ENCODE measurements at places on chromosomes 4 and X.

- DNase-seq: no peak
Measured at GRCh38 chrX:104469771-104470170, 96.2 kb upstream of the IL1RAPL2 start.

DNA sequence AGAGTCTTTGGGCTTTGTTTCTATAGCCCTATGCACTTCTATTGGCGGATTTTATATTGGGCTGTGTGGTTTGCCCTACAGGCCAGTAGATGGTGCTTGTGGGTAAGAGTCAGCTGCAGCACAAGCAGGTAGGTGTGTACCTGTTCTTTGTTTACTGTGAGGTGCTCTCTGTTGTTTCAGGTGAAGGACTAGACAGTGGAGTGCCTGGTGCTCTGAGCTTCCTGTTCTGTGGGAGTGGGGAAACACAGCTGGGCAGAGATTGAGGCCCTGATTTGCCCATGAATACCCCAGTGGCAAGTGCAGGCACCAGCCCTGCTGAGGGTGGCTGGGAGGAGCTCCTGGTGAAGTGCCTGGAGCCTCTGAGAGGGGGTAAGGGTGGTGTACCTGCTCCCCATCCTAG is 26.3 kb upstream of the UCP1 start:
- DNase-seq: peak; percentile 30

DNA sequence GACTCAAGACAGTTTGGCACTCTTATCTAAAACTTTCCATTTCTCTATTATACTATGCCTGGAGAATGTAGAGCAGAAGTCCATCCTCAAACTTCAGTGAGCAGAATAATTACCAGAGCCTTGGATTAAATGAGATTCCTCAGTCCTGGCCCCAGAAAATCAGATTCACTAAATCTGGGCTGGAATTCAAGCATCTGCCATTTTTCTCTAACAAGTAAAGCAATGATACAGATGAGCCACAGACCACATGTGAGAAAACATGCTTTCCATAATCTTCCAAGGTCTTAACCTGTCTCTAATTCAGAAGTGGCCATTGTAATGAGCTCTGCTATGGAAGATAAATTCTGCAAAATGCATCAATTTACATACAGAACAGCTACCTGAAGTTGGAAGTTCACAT is 25.4 kb downstream of the SOWAHB start:
- no peak for DNase-seq

GRCh38 chr4:117156806-117157205 is 71.4 kb upstream of the TRAM1L1 start:
- DNase-seq: no peak

GRCh38 chr4:163672751-163673150 is 178.3 kb downstream of the TMA16 start:
- DNase-seq: no peak

DNA sequence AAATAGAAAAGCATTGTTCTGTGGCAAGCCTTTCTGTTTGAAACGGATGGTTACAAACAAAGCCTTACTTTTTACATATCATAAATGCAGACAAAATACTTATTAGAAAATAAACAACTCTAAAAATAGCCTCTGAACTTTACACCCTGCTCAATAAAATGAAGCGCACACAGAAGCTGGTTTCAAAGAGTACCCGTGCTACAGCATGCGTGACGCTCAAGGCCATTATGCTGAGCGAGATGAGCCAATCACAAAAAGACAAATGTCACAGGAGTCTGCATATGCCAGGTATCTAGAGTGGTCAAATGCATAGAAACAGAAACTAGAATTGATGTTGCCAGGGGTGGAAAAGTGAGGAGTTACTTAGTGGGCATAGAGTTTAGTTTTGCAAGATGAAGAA is 326.5 kb upstream of the GATB start:
- no peak for DNase-seq

DNA sequence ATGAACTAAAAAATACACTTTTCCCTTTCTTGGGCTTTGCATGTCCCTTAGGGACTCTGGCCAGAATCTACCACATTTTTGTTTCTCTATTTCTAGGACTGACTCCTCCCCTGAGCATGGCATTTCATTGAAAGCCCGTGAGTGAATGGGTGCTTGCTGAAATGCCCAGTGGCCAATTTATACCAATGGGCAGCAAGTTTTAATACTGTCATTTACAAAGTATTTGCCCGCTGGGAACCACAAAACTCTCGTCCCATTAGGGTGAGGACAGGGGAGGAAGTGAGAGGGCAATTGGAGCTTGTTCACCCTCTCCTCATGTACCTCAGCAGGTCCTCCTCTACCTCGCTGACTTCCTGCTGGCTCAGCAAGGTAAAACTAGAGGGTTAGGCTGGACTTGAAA is 1.1 kb downstream of the SRPX2 start:
- no peak for DNase-seq

GRCh38 chrX:129600981-129601424 is 53.8 kb downstream of the APLN start:
- peak; percentile 6 for DNase-seq

DNA sequence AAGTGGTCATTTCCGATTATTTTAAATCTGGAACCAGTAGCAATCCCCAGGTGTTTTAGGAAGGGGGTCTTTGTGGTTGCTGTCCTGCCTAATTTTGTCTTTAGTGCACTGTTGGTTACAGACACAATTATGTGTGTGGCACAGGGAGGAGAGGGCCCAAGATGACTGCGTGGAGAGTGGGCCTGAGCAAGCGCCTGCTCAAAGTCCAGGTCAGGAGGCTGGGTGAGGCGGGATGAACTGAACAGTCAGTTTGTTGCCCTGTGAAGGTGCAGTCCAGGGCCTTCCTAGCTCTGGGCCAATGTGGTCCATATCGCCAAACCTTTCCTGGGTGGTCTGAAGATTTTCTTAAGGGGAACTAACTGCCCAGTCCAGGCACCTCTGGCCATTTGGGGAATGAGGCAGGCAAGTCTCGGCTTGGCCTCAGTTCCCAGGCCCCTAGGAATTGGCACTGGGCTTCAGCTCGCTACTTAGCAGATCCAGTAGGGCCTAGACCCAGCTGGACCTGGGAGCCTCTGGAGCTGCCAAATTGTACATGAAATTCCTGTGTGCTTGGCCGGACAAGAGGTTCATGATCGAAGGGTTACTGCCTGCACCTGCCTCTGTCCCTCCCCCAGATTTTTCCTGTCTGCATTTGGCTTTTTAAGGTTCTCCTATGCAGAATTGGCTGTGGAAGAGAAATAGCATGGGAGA is 47.6 kb downstream of the ANAPC4 start:
- DNase-seq: no peak

- no peak for DNase-seq
Measured at GRCh38 chrX:17805120-17805519, 56.0 kb downstream of the RAI2 start.

GRCh38 chrX:69995362-69996112 is 54.2 kb downstream of the AWAT2 start:
- DNase-seq: no peak

DNA sequence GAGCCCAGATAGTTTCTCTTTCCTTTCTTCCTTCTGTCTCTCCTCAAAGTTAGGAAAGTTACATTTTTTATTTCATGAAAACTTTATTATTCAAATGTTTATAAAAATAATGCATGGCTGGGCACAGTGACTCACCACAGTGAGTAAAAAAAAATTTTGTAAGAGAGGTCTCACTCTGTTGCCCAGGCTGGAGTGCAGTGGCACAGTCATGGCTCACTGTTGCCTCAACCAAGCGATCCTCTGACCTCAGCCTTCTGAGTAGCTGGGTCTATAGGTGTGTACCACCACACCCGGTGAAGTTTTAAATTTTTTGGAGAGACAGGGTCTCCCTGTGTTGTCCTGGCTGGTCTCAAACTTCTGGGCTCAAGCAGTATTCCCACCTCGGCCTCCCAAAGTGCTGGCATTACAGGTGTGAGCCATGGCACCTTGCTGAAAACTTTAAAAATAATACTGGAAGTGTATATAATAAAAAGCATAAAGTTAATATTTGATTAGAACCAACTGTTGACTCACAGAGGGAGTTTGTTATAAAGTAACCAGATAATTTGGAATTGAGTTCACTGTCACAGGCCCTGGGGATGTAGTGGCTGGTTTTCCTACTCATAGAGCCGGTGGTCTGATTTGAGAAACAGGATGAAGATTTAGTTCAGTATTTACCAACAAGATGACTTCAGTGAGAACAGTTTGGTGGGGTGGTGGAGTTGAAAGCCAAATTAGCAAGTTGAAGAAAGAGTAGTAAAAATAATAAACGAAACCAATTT is 18.0 kb downstream of the CMC4 start:
- DNase-seq: peak; percentile 69

DNA sequence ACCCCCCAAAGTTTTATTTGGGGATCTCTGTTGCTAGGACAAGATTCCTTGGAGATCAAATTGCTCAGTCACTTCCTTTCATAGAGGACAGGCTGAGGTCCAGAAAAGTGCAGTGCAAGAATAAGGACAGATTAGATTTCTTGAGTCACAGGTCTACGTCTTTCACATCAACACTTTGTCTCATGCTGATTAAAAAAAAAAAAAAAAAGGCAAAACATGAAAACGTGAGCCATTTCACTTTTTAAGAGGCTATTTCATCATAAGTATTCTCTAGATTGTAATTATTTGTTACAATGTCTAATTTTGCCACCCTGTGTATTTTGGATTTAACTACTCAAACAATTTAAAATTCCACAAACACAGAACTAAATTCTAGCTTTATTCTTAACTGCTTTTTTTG is 647.0 kb downstream of the TRAM1L1 start:
- no peak for DNase-seq

- DNase-seq: no peak
Measured at GRCh38 chr4:111388561-111388960, 756.7 kb upstream of the FAM241A start.

DNA sequence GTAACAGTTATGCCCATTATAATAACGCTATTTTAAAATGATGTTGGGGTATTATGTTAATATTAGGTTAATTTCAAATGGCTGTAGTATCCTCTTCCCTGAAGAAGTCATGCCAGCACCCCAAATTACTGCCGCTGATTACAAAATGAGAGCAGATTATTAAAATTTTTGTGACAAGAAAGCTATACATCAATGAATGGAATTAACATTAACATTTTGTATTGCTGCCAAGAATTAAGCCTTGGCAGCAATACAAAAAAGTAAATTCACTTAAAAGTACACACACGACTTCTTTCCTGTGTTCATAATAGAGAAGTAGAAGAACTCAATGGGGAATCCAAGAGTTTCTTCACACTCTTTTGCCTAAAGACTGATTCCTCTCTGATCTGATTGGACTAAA is 482.8 kb downstream of the STIM2 start:
- no peak for DNase-seq

GRCh38 chr4:98833384-98833783 is 95.5 kb downstream of the EIF4E start:
- no peak for DNase-seq

DNA sequence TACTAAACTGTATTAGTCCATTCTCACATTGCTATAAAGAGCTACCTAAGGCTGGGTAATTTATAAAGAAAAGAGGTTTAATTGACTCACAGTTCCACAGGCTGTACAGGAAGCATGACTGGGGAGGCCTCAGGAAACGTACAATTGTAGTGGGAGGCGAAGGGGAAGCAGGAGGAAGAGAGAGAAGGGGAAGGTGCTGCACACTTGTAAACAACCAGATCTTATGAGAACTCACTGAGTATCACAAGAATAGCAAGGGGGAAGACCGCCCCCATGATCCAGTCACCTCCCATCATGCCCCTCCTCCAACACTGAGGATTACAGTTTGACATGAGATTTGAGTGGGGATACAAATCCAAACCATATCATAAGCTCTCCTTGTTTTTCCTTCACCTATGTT is 40.9 kb downstream of the RPA4 start:
- no peak for DNase-seq

DNA sequence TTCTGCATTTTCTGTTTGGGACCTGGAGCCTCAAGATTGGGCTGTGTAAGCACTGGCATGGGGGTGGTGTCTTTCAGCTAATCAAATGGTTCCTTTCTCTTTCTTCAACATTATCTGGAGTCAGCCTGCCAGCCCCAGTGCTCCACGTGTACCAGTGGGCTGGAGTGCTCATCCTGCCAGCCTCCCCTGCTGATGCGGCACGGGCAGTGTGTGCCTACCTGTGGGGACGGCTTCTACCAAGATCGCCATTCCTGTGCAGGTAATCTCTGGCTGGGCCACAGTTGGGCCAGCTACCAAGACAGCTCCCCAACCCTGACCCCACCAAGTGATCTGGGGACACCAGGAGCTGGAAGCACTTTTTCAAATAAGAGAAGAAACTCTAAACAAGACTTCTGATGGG is 229.2 kb downstream of the FRAS1 start:
- no peak for DNase-seq

DNA sequence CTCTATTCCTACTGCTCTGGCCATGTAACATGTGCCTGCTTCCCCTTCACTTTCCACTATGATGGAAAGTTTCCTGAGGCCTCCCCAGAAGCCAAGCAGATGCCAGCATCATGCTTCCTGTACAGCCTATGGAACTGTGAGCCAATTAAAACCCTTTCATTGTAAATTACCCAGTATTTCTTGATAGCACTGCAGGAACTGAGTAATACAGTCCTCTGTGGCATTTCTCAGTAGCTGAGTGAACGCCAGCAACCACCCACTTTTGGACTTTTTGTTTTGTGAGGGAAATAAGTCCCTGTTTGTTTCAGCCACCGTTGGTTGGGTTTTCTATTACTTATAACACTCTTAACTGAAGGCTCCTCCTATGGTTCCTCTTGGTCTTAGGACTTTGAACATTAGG is 104.1 kb downstream of the C4orf51 start:
- DNase-seq: no peak

GRCh38 chr4:115090483-115091075 is 22.8 kb downstream of the NDST4 start:
- peak; percentile 6 for DNase-seq

DNA sequence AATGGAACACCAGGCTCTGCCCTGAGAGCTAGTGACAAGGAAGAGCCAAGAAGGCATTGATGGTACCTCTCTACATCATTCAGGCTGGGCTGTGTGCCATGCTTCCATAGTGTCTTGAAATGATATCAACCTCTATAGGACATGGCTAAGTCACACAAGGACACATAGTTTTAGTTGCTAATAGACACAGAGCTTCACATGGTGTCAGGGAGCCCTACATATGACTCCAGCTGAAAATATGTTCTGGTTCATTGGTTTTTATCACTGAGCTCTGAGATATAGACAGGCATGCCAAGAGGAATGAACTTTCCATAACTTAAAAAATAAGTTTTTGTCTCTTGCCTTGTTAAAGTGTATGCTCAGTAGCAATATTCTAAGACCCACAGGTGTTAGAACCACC is 72.1 kb upstream of the PRKG2 start:
- DNase-seq: no peak

GRCh38 chr4:103405415-103405814 is 207.3 kb upstream of the CENPE start:
- no peak for DNase-seq

Data from Caki2 (cell line).